Hypothalamus (tissue), 51 donors: ENCODE measurements at places on chromosomes 12 and 14.
A peak's percentile ranks its signal among the peaks of the same experiment; 100 is the strongest.

DNA sequence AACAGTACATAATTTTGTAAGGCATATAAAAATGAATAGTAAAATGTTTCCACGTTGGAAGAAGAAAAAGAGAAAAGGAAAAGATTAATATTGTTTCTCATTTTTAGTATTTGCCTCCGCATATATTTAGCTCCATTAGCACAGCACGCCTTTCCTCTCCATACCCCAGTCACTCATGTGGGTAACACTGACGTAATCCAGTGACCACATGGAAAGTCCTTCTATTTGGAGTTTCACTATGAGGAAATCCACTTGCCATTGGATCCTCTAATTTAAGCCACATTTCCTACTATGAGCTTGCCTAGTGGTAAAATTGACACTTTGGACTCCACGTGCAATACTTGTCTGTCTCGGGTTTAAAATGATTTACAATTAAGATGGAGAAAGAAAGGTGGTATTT lies 5.7 kb upstream of the SLCO1A2 start:
- DNase-seq = no peak

DNA sequence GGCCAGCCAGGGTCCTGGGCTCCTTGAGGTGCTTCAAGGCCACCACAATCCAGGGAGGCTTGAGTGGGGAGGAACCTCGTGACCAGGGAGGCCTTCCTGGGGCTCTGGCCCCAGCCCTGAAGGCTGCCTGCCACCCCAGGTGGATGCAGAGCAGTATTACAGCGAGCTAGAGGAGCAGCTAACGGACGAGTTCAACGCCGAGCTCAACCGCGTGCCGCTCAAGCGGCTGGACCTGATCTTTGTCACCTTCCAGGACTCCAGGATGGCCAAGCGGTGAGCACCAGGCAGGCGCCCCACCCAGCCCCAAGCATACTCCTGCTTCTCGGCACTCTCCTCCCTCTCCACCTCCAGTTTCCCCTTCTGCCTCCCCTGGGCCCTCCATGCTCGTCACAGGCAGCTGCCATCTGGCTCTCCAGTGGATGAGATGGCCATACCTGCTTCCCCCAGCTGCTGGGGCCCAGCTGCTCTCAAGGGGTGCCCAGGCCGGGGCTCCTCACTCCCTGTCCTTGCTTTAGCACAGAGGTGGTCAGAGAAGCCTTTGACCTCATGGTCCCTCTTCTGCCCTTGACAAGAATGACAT lies 30.6 kb downstream of the NGB start:
- DNase-seq = no peak

DNA sequence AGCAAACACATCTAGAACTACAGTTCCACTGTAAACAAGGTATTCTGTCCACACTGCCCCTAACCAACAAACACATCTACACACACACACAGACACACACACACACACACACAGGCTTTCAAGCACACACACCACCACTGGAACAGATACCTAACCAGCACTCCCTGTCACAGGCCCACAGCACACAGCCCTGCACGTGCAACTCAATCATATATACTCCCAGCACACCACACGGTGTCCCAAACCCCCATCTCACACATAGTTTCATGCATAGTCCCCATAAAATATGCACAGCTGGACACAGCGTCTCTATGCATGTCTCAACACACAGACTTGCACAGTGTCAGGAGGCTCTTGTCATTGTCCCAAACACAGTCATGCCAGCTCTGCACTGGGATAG lies 27.6 kb downstream of the KRT8 start:
- no peak for DNase-seq

- peak; percentile 30 for DNase-seq
Measured at GRCh38 chr14:65015391-65015790, 28.7 kb downstream of the FNTB start.

DNA sequence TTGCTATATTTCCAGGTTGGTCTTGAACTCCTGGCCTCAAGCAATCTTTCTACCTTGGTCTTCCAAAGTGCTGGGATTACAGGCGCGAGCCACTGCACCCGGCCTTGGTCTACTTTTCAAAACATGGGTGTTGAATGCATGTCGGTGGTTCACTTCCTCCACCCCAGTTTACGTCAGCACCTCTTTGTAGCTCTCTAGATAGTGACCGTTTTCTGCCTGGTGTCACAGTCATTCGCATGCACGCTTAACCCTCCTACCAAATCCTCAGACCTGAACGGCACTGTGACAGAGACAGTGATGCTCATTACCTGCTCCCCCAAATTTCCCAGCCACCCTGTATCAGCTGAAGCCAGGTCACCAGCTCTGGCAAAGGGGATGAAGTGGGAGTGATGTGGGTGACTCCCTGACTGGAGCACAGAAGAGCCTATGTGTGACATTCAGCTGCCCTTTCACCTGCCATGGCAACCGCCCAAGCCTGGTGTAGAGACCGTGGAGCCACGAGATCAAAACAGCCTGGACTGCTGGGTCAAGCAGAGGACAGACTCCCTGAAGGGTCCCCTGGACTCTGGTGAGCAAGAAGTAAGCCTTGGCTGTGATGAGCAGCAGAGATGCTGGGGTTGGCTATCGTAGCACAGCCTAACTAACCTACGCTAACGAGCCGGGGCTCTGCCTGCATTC lies 66.2 kb upstream of the GPR68 start:
- DNase-seq = no peak

GRCh38 chr12:109897029-109897428 lies 3.0 kb upstream of the TCHP start:
- DNase-seq = no peak

- DNase-seq = no peak
Measured at GRCh38 chr12:53809005-53809404, 57.2 kb upstream of the CISTR start.

GRCh38 chr12:100399095-100399494 lies 42.2 kb downstream of the SLC17A8 start:
- DNase-seq = no peak

- DNase-seq = no peak
Measured at GRCh38 chr12:108341356-108341755, 2.2 kb upstream of the CMKLR1 start.

DNA sequence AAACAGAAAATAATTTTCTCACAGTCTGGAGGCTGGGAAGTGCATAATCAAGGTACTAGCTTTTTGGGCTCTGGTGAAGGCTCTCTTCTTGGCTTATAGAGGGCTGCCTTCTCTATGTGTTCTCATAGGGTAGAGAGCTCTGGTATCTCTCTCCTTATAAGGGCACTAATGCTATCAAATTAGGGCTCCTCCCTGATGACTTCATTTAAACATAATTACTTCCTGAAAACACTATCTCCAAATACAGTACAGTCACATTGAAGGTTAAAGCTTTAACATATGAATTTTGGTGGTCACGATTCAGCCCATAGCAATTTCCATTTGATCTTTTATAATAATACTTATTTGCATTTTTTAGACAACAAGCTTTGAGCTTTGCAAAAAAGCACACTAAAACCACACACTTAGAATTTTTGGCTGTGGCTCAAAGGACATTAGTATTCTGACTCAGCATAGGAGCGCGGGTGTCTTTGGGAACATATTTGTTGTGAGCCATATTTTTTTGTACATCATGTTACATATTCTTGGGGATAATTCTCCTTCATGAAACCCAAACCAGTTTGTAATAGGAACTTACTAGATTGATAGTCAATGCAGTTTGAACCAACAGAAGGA lies 808.1 kb upstream of the FBXO33 start:
- DNase-seq = no peak

DNA sequence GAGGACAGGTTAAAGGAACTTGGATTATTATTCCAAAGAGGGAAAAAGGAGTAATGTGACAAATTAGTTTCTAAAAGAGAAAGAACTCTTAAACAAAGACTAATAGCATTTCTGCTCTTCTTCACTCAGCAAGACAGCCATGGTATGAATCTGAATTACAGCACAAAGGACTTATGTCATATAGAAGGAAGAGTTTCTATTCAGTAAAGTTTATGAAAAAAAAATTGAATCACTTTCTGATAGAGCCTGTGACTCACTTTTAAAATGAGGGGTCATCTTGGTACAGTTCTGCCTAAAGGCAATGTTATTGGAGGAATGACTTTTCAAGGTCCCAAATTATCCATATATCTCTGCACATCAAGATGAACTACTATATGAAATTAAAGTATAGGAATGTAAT lies 101.7 kb downstream of the DUSP6 start:
- no peak for DNase-seq

DNA sequence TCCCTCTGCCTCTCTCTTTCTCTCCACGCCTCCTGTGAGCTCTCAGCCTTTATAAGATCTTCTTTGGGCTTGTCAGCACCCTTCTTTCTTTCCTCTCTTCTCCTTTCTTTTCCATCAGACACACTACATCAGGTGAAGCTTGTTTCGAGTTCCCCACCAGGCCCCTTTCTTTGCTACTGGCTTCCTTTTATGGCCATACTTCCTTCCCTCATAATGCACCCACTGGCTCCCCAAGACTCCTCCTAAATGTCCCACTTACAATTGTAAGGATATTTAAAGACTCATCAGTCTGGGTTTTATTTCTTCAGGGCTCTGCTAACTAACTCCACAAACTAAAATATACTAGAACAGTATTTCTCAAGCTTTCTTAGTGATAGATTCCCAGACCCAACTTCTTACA lies 3.5 kb upstream of the RNU6-8 start:
- DNase-seq = no peak

GRCh38 chr12:48813465-48814261 lies 4.6 kb upstream of the CACNB3 start:
- no peak for DNase-seq

GRCh38 chr14:100384819-100385813 lies 62.0 kb downstream of the SLC25A47 start:
- no peak for DNase-seq

GRCh38 chr14:103775506-103775905 lies 59.9 kb downstream of the ZFYVE21 start:
- no peak for DNase-seq

DNA sequence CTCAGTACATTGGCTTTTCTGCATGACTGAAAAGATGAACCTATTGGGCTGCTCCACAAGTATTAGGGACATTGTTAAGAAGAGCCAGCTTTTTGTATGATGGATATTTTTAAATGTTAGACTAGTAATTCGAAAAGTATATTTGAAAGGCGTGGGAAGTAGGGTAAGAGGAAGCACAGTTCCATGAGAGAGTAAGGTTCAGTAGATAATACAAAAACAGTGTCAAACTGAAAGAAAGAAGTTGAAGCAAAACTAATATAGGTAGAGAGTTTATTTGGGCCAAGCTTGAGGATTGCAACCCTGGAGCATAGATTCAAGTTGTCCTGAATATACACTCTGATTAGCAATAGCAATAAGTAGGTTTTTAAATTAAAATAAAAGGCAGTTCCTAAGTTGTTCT lies 193.9 kb downstream of the RASSF9 start:
- no peak for DNase-seq

GRCh38 chr14:90179809-90180779 lies 76.3 kb upstream of the PSMC1 start:
- DNase-seq = no peak

GRCh38 chr12:58916921-58917511 lies 3.3 kb downstream of the LRIG3 start:
- no peak for DNase-seq

DNA sequence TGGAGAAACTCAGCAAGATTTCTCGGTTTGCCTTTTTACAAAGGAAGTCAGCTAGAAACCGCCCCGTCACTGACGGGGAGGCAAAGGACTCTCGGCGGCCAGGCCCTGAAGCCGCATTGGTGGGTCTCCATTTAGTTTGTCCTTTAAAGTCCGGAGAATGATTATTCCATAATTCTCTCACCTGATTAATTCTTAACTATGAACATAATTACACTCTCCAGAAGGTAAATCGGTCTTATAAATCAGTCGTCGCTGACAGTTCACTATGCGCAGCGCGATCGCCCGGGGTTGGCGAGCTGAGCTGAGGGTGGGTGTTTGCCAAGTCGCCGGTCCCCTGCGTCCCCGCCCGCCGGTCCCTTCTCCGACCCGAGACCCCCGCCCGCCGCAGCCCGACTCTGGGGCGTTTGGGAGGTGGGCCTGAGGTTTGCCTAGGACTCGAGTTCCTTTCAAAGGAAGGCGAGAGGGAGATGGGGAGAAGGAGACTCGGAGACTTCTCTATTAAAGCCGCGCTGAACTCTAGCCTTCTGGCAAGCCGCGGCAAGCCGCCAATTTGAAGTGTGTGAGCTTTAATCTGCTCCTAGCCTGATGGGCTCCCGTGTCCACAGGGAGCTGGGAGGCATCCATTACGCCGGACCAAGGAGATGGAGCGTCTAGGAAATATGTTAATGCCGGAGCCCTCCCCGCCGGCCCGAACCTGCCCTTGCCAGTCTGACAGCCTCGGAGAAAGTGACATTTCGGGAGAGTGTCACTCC lies 392.9 kb downstream of the NOVA1 start:
- DNase-seq = peak; percentile 57

DNA sequence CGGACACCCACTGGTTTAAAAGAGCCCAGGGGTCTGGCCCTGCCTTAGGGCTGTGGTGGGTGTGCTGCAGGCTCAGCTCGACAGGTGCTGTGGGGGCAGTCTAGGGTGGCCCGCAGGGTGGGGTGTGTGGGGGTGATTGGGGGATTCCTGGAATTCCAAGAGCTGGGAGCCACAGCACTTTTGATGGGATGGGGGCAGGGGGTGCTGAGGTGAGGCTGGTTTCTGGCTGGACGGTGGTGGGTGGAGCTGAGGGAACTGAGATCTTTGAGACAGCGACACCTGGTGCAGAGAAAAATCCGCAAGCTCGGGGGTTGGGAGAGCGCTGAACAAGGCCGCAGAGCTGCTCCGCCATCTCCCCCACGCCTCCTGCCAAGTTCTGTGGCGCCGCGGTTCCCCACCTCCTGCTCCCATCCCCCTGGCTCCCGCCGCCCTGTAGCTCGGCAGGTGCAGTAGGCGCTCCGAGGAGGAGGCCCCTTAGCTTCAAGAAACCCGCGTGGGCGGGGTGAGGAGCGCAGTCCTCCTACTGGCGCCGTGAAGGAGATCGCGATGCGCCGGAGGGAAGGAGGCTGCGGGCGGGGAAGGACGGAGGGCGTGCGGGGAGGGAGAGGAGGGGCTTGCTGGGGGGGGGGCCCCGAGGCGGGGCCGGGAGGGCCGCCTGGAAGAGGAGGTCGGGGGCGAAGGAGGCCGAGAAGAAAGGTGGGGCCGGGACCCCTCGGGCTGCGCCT lies 1.3 kb upstream of the TEDC1 start:
- peak; percentile 56 for DNase-seq

- DNase-seq = no peak
Measured at GRCh38 chr14:96238676-96239265, 17.2 kb upstream of the BDKRB1 start.

GRCh38 chr12:69985656-69986055 lies 160.6 kb downstream of the MYRFL start:
- DNase-seq = no peak

- no peak for DNase-seq
Measured at GRCh38 chr12:3935078-3935477, 61.9 kb upstream of the PARP11 start.

- DNase-seq = no peak
Measured at GRCh38 chr12:44317651-44318126, 481.8 kb downstream of the TMEM117 start.

- no peak for DNase-seq
Measured at GRCh38 chr14:24535737-24536136, 27.7 kb upstream of the CMA1 start.

GRCh38 chr14:99468836-99469592 lies 11.6 kb downstream of the SETD3 start:
- DNase-seq = no peak
